Right ventricle myocardium superior (tissue), 1 donor: ENCODE measurements at places on chromosomes 6 and 20. TPM values are rescaled to one million over a fixed set of nuclear protein-coding genes. Genes with fewer than 3 reads are reported as not detected.

DNA sequence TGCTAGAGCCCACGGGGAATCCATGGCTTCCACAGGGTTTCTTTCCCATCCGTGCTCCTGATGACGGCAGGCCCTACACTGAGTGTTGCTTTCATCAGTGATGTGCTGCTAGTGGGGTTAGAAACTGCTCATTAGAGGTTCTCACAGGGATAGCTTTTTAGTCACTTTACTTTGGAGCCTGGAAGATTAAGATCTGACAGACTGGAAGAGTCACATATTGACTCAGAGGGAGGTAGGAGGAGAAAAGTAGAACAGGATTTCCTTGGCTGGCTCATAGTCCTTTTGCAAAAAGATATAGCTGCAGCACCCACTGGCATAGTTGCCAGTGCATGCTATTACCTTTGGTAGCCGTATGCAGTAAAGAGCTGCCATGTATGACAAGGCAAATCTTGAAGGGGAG lies 890.3 kb downstream of the C6orf118 start:
- no peak for DNase-seq

- no peak for DNase-seq
These were observed 6.1 kb upstream of the LAMP5 start for GRCh38 chr20:9508240-9508661.

DNA sequence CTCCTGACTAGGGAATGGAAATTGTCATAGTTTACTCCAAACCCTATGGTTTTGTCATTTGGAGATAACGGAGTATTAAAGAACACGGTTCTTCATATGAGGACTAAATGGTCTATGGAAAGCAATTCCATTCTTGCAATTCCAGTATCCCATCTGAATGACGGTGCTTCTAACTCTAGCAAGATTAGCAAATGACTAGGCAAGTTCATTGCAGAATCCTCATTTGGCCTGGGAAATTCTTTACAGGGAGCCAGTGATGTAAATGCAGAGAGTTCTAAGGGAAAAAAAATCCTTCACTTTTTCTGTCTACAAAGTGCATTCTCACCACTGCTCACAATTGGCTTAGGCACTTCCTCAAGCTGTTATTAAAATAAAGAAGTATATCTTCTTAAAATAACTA lies 111.5 kb downstream of the MOXD1 start:
- DNase-seq: no peak

DNA sequence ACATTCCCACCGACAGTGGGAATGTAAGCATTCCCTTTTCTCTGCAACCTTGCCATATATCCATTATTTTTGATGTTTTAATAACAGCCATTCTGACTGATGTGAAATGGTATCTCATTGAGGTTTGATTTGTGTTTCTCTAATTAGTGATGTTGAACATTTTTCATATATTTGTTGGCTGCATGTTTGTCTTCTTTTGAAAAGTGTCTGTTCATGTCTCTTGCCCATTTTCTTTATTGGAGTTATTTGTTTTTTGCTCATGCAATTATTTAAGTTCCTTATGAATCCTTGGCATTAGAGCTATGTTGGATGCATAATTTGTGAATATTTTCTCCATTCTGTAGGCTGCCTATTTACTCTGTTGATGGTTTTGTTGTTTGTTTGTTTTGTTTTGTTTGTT lies 18.0 kb upstream of the ABT1 start:
- DNase-seq: no peak

DNA sequence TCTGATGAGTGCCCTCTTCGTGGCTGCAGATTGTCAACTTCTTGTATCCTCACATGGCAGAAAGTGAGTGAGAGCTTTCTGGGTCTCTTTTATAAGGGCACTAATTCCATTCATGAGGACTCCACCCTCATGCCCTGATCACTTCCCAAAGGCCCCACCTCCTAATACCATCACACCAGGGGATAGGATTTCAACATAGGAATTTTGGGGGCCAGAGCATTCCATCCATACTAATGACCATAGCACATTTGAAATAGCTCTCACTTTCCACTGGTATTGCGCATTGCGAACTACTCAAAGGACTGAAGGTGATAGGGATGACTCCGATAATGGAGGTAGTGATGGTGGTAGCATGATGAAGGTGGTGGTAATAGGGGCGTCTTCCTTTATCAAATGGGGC lies 324.3 kb downstream of the PRL start:
- DNase-seq: no peak

EDN1 gene
- total RNA-seq: 2.2 TPM

C20orf204 gene
- total RNA-seq: 0.38 TPM
